Activated T-helper 9 cell treated with anti-CD3 and anti-CD28 coated beads, Interleukin-2, amount 50 U/mL, for 16 hours (primary cell): ENCODE measurements at places on chromosomes 2 and 18.

GRCh38 chr18:6639305-6639704, 90.2 kb upstream of the ARHGAP28 start:
- DNase-seq: no peak

GRCh38 chr2:102111823-102112222, 30.7 kb upstream of the IL1R1 start:
- no peak for DNase-seq

- DNase-seq: no peak
These were observed 78.6 kb downstream of the SP3 start for GRCh38 chr2:173886613-173887012.

DNA sequence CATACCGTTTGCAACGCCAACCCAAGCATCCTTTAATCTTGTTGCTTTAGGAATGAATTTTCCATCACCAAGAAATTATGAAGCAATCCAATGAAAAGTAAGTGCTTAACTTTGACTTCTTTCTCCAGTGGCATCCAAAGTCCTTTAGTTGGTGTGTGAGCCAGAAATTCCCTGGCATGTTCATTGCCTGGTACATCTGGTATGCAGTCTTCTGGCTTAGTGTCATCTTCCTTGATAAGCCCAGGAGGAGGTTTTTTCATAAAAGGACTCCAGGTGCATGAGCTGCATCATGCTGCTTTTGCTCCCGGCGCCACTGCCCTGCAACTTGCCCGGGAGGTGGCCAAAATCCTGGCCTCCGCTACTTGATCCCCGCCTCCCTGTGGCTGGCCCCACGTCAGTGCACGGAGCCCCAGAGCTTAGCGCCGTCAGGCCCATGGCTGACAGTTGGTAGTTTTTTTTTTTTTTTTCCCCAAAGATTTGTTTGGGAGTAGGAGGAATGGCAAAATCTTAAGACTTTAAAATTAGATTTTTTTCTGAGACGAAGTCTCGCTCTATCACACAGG, 58.7 kb downstream of the PUM2 start:
- DNase-seq: no peak

- DNase-seq: no peak
These were observed 119.2 kb downstream of the PAX3 start for GRCh38 chr2:222179592-222179991.

DNA sequence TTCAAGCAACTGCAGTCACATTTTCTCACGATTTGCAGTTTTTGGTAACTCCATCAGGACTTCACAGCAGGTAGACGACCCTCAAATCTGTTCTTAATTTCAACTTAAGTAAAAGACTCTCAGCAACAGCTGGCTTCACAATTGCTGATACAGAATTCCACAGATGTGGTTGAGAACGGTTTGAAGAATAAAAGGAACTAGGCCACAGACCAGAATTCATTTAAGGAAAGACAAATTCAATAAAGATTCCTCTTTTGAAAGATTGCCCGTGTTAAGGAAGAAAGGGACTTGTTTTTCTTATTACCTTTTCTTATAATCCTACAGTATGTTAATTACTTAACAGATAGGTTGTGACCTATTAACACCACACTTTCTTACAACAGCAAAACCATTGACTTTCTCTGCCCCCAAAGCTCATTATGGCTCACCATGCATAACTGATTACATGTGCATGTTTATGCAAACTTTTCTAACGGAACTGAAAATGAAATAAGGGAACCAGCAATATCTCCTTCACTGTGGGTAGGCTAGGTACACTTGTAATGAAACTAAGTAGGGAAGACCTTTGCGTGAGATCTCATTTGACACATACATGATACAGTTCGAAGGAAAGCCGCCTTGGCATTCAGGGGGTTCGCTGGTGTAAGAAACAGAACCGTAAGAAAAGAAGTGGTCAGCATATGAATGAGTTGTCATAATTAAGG, 4.7 kb upstream of the ZNF516 start:
- DNase-seq: no peak

GRCh38 chr2:237998530-237998929, 31.7 kb downstream of the UBE2F start:
- no peak for DNase-seq

GRCh38 chr2:19617257-19617848, 258.9 kb upstream of the OSR1 start:
- no peak for DNase-seq

DNA sequence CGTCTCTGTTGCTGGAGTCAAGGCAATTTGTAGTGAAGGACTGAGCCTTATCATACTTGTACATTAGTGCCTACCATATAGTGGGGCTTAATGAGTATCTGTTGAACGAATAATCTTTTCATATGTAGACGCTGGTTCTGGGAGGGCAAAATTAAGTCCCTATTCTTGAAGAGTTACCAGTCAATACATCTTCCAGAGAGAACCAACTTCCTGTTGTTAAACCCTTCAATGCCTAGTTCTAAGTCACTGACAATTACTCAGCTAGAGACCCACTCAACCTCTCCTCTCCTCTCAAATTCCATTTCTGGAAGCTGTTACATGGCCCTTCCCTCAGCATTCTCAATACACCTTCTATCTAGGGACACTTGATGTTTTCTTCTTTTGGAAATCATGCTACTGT, 1.1 kb upstream of the MOB4 start:
- no peak for DNase-seq

DNA sequence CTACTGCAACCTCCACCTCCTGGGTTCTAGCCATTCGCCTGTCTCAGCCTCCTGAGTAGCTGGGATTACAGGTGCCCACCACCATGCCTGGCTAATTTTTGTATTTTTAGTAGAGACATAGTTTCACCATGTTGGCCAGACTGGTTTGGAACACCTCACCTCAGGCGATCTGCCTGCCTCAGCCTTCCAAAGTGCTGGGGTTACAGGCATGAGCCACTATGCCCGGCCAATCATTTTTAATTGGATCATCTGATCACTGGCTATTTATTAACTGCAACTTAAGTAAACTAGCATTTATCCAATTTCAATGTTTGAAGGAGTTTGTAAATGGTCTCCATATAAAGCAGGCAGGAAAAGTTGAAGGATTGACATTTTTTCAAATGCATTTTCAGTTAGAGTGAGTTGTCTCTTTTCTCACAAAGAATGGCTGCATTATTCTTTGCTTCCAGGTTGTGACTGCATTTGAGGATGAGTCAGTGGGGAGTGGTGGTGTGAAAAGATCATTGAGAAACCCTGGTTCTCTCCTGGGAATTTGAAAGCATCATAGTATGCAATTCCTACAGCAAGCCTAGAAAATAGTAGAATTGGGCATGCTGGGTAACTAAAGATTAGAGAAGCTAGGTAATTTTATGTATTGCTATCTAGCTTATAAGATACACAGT, 431.1 kb upstream of the ZEB2 start:
- DNase-seq: no peak

DNA sequence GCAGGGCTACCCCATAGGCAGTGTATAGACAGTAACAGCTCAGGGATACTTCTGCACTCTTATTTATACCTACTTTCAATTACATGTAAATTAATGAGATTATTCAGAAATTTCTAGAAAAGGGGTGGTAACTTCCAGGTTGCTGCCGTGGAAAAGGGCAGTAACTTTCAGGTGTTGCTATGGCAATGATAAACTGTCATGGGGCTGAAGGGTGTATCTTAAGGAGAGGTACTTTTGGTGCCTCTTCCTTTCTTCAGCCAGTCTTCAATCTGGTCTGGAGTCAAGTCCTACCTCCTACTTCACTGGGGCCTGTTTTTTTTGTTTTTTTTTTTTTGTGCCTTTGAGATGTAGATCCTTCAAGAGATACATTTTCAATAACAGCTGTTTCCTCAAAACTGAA, 35.2 kb upstream of the DNAJC10 start:
- DNase-seq: no peak

DNA sequence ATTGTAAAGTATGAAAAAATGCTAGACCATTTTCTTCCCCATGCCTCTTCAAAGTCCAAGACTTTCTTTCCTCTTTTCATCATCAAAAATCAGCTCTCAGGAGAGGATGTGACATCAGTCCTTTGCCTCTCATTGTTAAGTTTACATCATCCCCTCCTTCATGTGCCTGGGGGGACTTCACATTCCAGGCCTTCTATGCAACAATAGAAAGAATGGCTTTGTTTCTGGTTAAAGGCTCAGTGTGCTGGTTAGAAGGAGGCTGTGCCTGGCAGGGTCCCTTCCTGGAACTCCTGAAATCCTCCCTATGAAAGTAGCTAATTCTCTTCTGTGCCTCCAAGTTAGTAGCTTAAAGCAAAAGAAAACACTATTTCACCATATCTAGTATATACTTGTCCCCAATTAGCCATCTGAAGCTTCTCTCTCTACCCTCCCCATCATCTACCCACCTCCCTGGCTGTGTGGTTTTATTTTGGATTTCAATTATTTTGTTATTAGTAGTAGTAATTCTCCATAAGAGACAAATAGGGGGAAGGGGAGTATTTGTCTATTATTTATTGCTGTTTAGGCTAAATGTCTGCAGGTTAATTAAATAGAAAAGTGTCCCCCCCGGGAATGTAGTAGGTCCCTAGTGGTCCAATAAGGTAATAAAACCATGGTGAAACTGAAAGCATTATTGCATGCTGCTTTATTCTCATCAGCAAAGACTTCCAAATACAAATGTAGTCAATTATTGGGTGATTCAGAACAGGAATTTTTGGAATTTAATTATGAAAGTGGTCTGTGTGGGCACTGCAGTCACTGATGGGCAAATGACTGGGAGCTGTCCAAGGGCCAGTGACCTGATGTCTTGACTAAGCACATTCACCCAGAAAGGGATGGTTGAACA, 69.0 kb downstream of the CPO start:
- no peak for DNase-seq

DNA sequence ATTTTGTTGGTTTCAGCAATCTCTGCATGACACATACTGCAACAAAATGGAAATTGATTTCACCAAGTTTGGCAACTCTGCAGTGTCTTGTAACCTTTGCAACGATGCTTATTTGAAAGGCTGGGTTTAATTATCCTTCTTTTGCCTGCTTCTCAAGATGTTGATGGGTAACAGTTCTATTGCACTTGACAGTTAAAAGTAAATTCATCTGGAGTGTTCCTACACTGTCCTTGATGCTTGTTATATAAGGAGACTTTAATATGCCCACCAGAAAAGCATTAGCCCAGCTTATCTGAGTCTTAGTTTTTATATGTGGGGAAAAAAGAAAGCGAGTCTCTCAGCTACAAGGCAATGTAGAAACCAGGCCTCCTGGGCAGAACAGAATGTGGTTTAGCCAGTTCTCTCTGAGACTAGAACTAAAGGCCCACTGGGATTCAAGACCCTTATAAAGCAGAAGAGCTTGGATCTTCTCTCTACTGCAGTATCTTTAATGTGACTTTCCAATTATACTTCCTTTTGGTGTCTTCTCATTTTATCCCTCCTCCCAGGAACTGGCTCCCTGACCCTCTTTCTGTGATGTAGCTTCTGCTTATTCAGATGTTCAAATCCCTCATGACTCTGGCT, 106.8 kb upstream of the LYPD6 start:
- no peak for DNase-seq
